ENCODE measurements at places on chromosomes 16 and 17.
A peak's percentile ranks its signal among the peaks of the same experiment; 100 is the strongest.

DNA sequence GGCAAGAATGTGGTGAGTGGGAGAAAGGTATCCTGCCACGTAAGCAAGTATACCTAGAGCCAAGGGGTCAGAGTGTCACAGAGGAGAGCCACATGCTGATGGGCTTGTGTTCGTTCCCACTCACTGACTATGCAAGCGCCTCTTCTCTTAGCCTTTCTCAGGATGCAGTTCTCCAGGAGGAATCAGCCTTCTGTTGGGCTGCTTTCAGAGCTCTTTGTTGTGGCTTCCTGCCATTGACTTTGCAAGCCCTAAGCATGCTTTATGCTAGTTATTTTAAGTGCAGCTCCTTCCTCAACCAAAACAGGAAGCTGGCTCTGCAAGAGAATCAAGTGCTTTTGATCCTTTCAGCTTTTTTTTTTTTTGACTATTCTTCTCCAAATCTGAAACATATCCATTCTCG lies 66.6 kb downstream of the SIAH1 start:
- no peak for DNase-seq

GRCh38 chr17:77501101-77501566 lies 360.4 kb downstream of the SEC14L1 start:
- DNase-seq: no peak

DNA sequence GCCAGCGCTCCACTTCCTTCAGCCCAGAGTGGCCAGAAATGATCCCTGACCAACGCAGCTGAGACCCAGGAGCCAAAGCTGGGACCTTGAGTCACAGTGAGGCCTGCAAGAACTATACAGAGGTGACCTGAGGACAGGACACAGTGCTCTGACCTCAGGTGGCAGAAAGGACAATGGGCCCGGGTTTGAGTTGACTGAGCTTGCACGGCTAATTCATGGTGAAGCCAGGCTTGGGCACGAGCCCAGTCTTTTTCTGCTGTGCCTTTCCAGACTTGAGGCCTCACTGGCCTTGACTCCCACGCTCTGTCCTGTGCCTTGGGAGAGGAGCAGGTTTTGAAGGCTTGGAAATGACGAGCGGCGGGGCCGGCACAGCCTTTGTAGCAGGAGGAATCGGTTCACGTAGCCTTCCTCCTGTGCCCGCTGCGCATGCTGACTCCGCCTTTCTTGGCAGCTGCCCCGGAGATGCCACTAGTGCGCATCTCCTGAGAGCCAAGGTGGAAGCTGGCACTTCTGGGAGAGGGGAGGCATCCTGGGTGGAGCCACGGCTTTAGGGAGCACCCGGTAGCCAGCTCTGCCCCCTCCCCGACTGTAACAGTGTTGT lies 34.9 kb downstream of the NDEL1 start:
- peak; percentile 65 for DNase-seq

GRCh38 chr16:30524575-30525568 lies 1.5 kb downstream of the ZNF768 start:
- no peak for DNase-seq

DNA sequence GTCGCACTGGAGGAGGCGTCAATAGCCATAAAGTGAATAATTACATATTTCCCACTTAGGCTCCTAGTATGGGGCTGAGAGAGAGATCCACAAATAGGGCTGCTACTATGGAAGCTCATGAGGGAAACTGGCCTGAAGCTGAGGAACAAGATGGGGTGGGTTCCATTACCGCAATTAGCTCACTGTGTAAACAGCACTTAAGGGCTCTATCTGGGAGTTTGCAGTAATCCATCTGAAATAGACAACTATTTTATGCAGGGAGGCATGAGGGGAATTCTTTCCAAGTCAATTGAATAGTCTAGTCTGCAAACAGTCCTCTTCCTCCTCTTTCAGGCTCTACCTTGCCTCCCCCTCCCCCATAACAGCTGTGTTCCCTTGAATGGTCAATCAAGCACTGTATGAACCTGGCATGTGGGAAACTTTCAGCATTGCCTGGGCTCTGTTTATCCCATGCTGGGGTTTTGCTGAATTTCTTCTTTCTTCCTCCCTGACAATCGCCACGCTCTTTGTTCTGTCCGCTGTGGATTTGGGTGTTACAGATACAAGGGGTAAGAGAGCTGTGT lies 56.1 kb upstream of the MAF start:
- peak; percentile 57 for DNase-seq

DNA sequence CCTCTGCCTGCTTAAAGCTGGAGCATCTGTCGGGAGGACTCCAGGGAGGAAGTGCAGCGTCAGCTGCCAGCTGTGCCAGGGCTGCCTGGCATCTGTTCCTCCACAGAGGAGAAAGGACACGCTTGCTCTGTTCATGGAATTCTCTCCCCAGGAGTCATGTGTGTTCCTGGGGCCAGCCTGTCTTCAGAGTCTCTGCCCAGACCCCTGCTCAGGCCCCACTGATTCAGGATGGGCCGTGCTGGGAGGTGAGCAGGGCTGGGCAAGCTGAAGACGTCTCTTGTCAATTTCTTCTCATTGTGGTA lies 24.2 kb downstream of the CRISPLD2 start:
- DNase-seq: peak; percentile 30

- DNase-seq: no peak
These were observed 104.4 kb downstream of the SSH2 start for GRCh38 chr17:29825604-29826003.

DNA sequence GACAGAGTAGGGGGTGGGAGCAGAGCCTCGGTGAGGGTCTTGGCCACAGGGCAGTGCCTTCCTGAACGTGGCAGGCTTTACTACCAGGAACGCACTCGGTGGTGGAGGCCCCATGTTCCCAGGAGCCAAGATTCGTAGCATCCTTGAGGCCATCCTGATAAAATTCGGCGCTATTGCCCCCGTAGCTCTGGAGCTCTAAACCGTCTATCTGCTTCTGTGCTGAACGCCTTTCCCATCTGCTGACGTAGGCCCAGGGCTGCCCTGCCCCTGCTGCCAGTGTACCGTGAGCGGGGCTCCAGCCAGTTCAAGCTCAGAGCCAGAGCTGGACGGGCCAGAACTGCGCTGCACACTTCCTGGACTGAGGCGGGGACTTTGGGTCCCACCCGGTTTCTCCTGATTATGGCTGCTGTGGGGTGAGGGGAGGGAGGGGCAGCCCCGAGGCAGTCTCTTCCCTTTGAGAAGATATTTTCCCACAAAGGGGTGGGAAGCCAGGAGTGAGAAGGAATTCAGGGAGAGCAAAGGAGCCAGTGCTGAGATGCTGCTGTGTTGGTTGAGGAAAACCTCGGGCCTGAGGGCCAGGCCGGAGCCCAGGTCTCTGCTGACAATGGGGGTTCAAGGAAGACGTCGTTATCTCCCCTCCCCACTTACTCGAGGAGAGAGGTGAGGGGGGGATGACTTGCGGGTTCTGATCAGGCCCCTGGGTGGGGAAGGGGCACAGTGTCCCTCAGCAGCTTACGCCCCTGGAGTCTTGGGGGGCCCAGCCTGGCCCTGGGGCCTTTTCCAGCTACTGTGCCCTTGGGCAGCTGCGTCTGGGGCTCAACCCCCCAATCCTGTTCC lies 29.4 kb downstream of the OR1D5 start:
- DNase-seq: no peak

GRCh38 chr16:31196324-31197088 lies 6.1 kb downstream of the PYCARD start:
- DNase-seq: no peak

DNA sequence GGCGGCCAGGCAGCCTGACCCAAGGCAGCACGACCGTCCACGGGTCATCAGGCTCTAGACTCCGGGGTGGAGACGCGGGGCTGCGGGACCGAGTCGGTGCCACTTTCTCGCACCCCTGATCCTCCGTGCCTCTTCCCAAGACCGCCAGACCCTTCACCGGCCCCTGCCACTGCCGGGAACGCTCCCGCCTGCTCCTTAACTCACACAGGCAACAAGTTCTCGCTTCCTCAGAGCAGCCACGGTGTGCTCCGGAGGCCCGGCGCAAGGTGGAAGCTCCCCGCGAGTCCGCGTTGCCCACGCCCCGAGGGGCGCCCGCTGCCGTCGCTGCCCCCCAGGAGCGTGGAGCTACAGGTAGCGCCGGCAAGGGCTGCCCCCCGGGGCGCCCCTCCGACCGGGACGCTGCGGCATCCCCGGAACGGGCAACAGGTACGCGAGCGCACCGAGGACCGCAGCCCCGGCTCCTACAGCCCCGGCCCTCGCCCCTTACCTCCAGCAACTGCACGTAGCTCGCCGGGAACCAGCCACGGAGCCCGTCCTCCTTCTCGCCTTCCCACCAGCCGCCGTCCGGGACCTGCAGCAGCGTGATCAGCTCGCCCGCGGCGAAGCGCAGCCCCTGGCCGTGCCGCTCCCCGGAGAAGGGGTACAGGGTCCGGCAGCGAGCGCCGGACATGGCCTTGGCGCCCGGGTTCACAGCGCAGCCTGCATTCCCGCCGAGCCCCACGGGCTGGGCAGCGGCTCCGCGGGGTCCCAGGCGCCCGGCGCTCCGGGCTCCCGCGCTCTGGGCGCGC lies 491 bp downstream of the GAS7 start:
- DNase-seq: no peak

GRCh38 chr17:63132459-63132911 lies 166.4 kb downstream of the TANC2 start:
- no peak for DNase-seq

DNA sequence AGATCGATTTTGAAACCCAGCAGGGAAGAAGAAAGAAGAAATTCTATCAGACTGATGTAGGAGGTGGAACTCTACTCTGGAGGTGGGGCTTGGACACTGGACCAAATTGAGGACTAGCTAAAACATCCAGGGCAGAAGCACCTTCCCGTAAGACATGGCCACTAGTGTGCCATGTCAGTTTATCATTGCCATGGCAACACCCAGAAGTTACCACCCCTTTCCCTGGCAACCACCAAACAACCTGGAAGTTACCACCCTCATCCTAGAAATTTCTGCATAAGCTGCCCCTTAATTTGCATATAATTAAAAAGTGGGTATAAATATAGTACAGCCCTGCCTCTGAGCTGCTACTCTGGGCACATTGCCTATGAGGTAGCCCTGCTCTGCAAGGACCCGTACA lies 66.7 kb downstream of the NACA2 start:
- DNase-seq: no peak

GRCh38 chr17:3378321-3378720 lies 7.8 kb downstream of the OR3A2 start:
- no peak for DNase-seq

DNA sequence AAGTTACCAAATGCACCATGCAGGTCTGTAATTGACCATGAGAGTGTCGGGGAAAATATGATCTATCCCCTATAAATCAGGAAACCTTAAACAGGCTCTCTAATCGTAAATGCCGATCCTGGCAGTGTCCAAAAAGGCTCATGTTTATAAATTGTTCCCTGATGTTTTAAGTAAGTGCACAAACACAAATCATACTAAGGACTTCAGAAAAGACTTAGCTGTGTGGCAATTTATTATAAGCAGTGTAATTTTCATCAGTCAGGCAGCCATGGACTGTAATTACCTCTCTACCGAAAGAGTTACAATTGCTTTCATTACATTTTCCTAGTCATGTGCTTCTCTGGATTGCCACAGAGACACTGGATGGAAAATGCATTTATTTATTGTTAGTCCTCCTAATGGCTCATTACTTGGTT lies 73.4 kb upstream of the COX10 start:
- DNase-seq: no peak

GRCh38 chr17:30316736-30317135 lies 17.1 kb downstream of the TMIGD1 start:
- DNase-seq: no peak

- DNase-seq: peak; percentile 67
These were observed 105.0 kb downstream of the ZNF778 start for GRCh38 chr16:89322321-89323119.

DNA sequence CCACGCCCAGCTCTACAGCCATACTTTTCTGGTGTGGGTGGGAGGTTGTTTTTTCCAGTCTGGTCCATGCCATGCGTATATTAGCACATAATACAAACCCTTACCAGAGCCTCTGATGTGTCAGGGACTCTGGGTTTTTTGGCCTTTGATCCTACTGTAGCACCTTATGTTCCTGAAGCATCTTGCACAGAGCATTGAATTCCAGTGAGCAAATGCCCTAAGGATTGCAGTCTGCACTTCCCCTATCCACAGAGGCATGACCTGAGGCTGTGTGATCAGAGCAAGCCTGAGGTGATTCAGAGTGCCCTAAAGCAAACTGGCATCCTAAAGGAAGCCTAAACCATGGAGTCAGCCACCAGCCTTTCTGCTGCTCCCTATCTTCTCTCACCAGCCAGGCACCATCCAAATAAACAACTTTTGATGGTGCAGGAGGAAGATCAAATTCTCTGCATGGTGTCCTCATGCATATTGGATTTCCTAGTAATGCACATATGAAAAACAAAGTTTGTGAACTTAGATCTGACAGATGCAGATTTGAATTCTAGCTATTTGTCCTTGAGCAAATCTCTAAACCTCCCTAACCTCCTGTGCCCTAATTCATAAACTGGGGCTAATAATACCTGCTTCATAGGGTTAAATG lies 41.2 kb upstream of the HAS3 start:
- DNase-seq: no peak

DNA sequence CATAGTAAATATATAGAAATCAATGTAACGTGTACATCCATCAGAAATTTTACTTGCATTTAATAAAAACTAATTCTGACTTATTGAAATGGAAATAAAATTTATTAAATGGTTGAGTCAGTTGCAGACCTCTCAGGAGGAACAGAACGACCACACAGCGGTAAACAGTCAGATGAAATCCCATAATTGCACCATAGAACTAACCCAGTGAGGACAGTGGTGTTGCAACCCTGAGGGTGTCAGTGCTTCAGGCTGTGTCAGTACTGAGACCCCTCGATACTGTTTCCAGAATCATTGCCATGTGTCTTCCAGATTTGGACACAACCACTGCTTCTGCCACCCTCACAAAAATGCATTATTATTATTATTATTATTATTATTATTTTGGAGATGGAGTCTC lies 29.0 kb upstream of the SSTR2 start:
- DNase-seq: no peak

- DNase-seq: no peak
These were observed 61.7 kb upstream of the SMURF2 start for GRCh38 chr17:64723781-64724180.

- DNase-seq: no peak
These were observed 23.8 kb upstream of the SUPT4H1 start for GRCh38 chr17:58375811-58376210.

DNA sequence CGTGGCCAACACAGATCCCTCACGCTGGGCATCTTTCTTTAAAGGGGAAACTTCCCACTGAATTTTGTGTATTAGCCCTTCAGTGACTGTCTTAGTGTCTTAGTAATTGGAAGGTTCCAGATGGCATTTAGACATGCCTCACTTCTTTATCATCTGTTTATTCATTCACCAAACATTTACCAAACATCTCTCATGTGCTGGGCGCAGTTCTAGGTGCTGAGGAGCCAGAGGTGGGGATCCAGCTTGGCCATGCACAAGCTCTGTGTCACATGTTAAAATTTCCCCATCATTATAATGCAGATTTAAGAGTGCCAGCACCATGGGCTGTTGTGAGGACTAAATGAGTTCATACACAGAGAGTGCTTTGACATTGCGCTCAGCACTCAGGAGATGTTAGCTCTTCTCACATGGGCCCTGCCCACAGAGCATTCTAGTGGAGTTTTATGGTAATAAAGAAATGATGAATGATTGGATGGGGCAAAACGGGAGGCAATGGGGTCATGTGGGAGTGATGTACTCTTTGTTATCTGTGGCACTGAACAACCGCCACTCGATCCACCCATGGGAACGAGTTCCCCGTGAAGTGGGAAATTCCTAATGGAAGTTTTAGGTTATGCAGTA lies 119.7 kb downstream of the SNX29 start:
- no peak for DNase-seq
